ENCODE measurements at places on chromosomes 1 and 21. TPM values are rescaled to one million over a fixed set of nuclear protein-coding genes. Genes with fewer than 3 reads are reported as not detected.

Gene ZBED6
- 12.5 TPM for total RNA-seq

- DNase-seq = no peak
Measured at GRCh38 chr21:36034211-36034913, 26.0 kb downstream of the SETD4 start.

Gene OR2G2
- not detected for total RNA-seq

DNA sequence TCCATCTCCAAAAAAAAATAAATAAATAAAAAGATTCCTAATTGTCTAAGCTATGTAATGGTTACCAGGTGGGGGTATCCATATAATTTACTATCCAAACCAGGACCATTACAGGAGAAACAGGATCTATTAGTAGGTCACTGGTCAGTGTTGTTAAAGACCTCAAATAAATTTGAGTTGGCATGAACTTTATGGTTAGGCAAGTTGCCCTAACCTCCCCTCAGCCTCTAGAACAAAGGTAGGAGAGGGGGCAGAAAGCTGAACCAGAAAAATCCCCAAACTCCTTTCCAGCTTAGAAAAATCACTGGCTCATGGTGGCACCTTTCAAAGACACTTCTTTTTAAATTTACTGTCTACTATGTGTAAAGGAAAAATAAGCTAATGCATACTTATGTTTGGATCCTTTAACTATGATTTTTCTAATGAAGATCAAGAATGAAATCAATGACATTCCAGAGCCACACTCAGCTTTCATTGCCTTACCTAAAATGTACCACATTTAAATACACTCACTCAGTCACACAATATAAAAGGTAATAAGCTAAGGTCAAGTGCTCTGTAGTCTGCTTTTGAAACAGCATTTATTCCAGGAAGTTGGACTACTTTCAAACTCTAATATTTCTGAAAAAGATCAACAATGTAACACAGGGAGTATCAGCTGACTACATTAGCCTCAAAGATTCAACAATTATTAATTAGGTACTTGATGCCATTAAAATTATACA, 13.8 kb downstream of the EIF4G3 start:
- no peak for DNase-seq

DNA sequence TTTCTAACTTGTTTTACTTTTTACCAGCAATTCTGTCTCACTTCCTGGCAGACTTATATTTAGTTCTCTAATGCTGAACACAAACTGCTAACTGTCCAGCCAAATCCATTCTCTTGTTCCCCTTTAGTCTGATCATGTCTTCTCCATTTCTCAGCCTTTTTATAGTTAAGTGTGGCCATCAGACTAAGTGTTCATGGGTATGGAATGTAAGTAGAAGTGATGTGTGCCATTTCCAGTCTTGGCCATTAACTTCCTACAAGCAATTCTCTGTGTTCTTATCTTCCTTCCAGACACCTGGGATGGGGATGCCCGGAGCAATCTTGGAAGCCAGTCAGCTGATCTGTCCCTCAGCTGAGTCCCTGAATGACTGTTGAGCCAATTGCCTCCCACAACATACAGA, 165.8 kb downstream of the ST6GALNAC3 start:
- DNase-seq = no peak

DNA sequence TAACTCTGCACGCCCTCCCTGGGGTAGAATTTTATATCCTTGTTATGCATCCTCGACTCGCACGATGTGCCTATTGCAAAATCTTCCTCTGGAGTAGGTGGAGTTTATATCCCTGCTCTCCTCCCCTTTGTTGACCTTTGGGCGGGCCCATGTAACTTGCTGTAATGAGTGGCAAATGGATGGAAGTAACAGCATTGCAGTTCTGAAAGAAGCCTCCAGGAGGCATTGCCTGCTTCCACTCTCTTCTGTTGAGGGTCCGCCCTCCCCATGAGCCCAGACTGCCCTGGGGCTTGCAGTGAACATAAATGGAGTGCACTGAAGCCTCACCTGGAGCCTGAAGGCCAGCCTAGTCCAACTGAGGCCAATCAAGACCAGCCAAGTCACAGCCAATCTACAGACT, 62.2 kb upstream of the GRIK3 start:
- DNase-seq = no peak

Gene NR1I3
- total RNA-seq = not detected

DNA sequence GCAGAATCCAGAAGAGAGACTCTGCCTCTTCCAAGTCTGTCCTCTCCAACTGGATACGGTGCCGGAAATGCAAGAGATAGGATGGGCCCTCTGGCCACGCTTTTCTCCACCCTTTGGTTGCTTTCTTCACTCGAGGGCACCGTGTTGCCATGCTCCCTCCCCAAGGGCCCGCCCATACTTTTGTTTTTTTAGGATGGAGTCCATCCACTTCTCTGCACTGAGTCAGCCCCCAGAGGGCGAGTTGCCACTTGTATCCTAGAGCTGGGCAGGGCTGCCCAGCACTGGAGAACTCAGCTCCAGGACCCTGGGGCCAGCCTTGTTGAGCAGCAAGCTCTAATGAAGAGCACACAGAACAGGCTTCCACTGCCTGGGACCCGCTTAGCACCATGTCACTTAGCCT, 25.5 kb downstream of the IFNGR2 start:
- DNase-seq = no peak

All from stomach (tissue), 19 donors.